ENCODE measurements at places on chromosomes 7 and 10.

- no peak for DNase-seq
Measured at GRCh38 chr10:24394461-24395190, 185.7 kb downstream of the KIAA1217 start.

DNA sequence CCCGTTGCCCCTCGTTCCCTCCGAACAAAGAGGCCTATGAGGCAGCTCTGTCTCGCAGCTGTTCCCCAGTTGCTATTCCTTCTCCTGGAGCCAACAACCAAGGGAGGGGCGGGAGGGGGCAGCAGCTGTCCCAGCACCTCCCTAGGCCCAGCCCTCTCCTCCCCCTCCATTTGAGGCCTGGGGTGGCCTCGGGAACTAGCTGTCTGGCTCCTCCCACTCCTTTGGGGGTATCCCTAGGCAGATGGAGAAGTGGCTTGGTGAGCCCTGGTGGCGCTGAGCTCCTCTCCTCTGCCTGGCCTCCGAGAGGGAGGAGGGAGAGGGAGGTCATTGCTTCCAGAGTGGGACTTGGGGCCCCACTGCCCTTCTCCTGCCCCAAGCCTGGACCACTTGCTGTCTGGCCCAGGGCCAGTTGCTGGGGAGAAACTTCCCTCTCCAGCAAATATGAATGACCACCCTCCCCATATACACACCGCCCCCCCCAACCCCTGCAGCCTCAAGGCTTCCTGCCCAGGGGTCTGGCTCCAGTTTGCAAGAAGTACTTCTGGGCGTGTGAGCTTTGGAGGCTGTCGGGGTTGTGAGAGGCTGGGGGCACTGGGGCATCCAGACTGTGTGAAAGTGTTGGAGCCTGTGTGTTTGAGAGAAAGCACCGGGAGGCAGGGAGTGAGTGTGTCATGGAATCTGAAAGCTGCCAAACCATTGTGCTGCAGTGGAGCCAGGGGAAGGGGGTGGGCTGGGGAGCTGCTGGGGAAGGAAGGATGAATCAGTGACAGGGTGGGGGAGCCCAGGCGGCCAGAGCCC lies 3.1 kb downstream of the FLNC start:
- DNase-seq: no peak

DNA sequence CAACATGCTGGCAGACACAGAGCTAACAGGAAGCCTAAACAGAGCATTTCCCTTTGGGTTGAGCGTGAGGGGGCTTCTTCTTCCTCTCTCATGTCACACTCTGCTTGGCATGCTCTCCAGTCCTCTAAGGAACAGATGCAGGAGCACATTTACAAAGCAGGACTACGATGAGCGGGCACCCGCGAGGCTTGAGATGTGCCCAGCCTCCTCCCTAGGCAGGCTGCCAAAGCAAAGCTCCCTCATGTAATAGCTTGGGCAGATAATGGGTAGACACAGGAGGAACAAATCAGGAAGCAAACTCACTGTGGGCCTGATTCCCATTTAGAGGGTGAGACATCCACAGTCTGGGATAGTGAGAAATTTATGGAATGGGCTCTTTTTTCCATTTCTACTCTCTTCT lies 519.1 kb downstream of the NRG3 start:
- no peak for DNase-seq

DNA sequence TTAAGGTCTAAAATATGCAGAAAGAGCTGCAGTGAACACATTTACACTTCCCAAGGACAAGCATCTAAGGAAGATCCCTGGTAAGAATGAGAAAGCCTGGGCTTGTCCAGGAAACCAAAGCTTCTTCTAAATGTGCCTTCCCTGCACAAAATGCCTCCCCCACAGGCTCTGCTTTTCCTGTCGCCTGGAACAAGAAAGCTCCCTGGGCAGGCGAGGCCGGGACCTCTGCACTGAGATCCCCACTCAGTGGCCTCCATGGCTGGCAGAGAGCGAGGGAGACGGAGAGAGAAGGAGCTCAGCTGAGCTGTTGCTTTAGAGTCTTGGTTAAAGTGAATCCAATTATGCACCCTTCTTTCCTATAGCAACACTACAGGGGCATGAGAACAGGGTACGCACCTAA lies 75.6 kb downstream of the AMZ1 start:
- DNase-seq: no peak

DNA sequence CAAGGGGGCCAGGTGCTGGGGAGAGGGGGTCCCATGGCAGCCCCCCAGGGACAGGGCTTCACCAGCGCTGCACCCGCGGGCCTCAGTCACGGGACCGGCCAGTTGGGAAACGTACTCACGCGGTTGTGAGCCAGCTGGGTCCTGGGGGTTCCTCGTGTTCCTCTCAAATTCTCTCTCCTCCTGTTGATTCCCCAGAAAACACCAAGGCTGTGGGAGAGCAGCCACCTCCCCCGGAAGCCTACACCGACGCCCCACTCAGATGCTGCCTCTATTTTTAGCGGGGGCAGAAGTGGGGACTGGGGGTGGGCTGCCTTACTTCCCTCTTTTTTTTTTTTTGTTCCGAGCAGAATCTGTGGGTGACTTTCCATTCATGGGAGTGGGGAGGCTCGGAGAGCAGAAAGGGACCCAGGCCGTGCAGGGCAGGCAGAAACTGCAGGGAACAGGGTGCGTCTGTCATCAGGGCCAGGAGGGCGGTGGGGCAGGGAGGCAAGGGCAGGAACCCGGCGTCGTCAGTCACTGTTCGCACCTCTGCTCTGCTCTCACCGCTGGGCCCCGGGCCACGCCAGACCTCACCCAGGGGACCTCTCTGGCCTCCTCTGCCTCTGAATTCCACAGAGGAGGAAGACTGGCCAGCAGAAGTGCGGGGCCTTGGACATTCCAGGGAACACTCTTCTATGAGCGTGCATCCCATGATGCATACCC lies 63.1 kb downstream of the CARD11 start:
- no peak for DNase-seq

- DNase-seq: no peak
Measured at GRCh38 chr10:11907914-11908313, 84.8 kb downstream of the PROSER2 start.

- no peak for DNase-seq
Measured at GRCh38 chr7:120272261-120272660, 714 bp upstream of the KCND2 start.

- DNase-seq: no peak
Measured at GRCh38 chr10:64060389-64060788, 539.2 kb downstream of the REEP3 start.

DNA sequence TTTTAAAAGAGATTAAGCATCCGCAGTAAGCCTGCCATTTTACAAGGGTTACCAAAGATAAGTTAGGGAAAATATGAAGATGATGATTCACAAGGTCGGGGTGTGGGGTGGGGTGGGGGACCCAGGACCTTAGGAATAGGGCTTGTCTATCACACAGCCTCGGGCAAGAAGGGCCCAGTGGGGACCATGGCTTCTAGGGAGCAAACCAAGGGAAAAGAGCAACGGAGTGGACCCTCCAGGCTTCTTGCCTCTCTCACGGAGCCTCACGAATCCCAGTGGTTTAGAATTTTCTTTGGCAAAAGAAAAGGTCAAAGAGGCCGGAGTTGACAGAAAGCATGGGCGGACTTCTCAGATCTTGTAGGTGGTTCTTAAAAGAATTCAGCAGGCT lies 1.3 kb downstream of the PRKCQ start:
- no peak for DNase-seq

DNA sequence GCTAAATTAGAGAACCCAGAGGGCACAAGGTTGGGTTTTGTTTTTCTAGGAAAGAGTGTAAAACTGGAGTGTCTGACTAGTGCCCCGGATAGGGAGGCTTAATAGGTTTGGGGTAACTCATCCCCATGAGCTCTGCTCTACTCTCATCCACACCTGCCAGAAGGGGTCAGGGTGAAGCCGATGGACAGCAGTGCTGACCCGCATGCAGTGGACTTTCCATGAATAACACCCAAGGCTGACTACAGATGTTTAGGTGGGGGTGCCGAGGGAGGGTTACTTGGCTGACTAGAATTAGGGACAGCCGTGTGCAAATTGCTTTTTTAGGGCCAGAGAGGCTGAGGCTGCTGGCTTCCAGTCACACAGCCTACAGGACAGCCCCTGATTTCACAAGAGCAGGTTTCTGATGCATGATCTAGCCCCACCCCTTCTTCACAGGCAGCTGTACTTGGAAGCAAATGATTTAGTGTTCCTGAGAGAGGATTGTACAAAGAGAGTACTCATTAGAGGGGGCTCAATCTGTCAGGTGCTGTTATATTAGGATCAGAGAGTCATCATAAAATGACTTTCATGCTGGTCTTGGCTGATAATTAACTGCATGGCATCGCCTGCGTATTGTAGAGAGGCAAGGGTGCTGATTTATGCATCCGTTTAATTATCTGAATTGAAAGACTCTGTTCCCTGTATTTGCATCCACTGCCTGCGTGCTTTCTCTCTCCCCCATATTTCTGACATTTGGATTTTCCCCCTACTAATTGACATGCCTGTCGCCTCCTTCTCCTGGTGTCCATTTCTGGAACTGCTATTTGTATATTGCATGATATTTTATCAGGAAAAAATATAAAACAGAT lies 9.5 kb downstream of the INHBA start:
- DNase-seq: no peak

- DNase-seq: no peak
Measured at GRCh38 chr7:70637726-70638125, 494.2 kb upstream of the GALNT17 start.

DNA sequence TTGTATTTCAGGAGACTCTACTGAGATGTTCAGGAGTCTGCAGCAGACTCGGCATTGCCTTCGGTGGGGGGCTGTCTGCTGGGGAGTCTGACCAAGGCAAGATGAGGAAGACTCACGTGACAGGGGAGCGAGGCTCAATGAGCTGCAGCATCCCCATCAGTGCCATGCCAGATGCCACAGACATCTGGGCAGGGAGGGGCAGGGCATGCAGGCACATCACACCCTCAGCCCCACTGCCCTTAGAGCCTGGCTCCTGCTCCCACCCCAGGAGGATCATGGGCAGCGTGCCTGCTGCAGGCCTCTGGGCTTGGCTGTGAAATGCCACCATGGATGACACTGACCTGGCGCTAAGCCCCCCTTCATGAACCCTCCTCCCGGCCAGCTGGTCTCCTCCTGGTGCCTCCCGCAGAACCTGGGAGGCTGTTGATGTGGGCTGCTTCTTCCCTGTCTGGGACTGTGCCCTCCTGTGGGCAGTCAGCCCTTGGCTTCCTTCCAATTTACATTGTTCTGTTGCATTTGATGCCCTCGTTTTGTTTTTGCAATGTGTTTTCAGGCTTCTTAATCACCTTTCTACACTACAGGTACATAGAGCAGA lies 235.0 kb downstream of the PAXIP1 start:
- DNase-seq: no peak

DNA sequence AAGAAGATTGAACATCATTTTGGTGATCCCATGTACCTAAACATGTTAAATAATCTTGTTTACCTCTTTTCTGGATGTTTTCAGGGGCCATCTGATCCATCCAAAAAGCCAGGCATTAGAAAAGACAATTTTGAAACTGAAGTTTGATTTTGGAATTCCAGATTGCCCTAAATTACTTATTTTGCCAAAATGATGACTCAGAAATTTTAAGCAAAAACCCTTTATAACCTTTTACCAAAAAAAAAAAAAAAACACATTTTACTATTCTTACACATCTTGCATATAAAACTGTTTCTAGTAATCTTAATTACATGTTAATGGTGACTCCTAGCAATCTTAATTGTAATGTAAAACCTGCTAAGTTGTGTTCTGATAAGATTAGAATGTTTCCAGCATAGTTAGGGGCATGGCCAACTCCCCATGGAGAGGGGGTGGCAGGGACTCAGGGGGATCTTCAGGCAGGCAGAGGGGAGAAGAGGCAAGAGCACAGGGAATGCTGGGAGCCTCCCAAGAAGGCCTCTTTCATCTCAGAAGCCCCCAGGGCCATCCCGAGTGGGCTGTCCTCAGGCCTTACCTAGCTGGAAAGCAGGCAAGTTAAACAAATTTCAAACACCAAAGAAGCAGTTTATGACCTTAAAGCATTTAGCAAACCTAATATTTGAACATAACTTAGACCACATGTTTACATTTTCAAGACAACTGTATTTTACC lies 25.8 kb upstream of the AKR1C3 start:
- no peak for DNase-seq

DNA sequence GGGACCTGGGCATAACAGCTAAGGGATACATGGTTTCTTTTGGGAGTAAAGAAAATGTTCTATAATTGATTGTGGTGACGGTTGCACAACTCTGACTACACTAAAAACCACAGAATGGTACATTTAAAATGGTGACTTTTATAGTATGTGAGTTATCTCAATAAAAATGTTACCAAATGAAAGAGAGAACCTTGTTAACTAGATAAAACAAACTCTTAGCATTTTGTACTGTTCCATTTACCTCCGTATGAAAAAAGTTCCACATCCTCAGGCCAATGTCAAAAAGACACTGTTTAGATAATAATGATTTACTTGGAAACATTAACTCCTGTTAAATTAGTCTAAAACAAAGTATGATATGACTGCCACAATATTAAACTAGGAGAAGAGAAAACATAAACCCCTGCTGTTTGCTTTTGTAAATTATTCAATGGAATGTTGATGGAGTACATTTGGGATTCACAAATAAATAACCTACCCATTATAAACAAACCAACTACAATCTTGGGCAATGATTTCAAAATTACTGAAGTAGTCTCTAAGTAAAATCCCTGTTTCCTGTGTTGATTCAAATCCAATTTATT lies 60.7 kb downstream of the SMURF1 start:
- DNase-seq: no peak

- DNase-seq: no peak
Measured at GRCh38 chr7:34108165-34108564, 202.8 kb downstream of the BMPER start.

DNA sequence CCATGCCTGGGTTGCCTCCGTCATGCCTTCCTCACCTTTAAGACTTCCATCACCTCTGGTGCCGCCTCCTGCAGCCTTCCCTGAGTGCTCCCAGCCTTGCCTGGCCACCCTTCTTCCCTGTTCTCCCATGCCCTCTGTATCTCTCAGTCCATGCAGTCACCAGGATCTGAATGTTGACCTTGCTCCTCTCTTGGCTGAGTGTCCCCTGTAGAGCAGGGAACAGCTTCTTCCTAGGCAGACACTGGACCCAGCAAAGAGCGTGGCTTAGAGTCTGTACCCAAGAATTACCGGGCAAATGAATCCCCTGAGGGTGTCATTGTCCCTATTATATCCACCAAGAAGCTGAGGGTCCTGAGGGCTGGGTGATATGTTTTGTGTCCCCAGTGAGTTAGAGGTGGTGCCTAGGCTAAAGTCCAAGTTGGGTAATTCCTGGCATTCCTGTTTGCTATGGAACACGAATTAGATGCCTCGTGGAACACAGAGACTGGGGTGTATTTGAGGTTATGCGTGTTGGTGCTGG lies 505.6 kb downstream of the RPS24 start:
- no peak for DNase-seq

GRCh38 chr7:87370660-87371180 lies 25.3 kb downstream of the CROT start:
- no peak for DNase-seq

GRCh38 chr10:14588084-14588937 lies 186.4 kb downstream of the FAM107B start:
- peak; percentile 48 for DNase-seq

DNA sequence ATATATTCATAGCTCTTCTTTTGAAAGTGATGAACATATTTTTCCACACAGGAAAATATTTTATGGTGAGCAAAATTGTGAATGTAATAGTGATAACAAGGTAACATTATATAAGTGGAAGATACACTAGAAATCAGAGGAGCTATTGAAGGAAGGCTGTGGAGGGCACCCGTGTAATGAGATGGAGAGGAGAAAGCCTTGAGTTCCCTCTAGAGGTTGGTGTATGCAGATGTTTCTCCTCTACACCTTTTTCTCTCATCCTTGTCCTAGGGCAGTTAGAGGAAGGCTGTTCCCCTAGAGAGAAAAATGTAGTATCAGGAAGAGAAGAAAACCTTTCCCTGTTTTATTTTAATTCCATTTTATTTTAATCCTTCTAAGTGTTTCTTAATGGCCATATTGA lies 54.6 kb upstream of the NRG3 start:
- no peak for DNase-seq

- DNase-seq: no peak
Measured at GRCh38 chr7:149334219-149334618, 72.2 kb downstream of the ZNF783 start.
